Naive thymus-derived CD4-positive, alpha-beta T cell (primary cell): ENCODE measurements at places on chromosomes 3 and 15. TPM values are rescaled to one million over a fixed set of nuclear protein-coding genes. Genes with fewer than 3 reads are reported as not detected.

DNA sequence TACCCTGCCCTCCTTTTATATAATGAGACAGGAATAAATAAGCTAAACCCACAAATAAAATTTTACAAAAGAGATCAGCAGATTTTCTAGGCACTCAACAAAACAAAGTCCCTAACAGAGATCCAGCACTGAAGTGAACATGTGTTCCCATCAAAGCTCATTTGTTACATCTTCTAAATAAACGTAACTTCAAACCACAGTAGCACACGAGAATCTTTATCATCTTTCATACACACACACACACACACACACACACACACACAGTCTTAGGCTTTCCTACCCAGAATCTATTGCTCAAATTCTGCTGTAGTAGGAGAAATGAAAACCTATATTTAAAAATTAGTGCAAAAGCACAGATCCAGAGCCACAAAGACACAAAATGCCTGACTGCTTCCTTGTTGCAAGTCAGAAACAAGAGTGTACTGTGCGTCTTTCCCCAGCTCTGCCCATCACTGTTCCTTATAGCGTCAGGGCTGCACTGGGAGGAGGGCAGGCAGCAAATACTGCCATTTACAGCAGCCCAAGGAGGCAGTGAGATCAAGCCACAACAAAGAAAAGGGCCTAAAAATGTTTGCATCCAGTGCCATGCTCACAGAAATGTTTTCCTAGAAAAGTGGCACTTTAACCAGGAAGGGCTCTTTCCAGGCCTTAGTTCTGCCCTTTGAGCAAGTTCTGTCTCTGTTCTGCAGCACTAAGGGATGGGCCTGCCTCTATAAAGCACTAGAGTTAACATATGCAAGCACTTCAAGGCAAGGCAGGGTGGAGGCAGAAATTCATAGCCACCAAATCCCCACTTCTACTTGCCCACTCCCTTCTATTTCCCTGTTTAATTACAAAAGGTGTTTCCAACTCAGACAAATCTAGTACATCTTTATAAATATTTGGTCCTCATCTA, 6.0 kb downstream of the IP6K1 start:
- no peak for DNase-seq

DNA sequence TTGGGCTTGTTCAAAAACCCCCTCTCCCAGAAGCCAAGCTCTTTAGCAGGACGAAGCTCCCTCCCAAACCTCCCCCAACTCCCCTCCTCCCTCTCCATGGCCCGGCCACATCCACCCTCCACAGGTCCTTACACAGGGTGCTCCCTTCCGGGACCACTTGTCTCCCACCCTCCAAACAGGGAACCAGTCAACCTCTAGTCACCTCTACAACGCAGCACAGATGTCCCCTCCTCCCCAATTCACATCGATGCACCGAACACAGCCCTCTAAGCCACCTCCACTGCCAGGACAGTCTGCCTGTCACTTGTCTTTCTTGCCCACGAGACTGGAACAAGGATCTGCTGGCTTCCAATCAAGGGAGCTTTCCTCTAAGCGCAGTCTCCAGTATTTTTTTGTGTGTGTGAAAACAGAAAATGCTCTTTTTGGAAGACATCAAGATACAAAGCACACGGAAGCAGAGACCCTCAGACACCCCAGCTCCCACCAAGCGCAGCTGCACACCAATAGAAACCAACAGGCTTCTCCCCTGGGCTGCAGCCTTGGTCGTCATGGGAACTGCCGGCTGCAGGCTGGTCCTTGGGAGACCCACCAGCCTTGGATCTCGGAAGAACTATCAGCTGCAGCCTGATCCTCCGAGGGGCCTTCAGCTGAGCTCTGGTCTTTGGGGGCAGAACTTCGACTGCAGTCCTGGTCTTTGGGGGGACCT, 26.5 kb downstream of the IQSEC1 start:
- DNase-seq: no peak

The DGKG gene
- not detected for total RNA-seq

The CLDN1 gene
- 0.32 TPM for total RNA-seq

The FETUB gene
- not detected for total RNA-seq

GRCh38 chr3:46882377-46883053, 5.0 kb downstream of the PTH1R start:
- no peak for DNase-seq

- DNase-seq: no peak
Measured at GRCh38 chr15:69104050-69104750, 56.2 kb upstream of the GLCE start.

DNA sequence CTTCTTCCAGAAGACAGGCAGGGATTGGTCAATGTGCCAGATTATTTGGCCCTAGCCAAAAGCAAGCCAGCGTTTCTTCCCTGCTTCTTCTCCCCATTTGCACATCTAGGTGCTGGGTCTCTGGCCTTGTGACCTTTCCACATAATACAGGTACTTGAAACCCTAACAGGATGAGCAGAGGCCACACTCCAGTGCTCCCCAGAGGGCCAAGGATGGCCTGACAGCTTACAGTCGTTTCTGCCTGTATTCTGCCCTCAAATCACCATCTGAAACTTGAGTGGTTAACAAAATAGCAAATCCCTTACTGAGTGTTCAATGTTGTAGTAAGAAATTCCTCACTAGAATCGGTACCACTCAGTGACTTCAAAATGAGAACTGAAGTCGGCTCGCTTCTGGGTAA, 29.1 kb downstream of the MKRN2 start:
- DNase-seq: no peak

DNA sequence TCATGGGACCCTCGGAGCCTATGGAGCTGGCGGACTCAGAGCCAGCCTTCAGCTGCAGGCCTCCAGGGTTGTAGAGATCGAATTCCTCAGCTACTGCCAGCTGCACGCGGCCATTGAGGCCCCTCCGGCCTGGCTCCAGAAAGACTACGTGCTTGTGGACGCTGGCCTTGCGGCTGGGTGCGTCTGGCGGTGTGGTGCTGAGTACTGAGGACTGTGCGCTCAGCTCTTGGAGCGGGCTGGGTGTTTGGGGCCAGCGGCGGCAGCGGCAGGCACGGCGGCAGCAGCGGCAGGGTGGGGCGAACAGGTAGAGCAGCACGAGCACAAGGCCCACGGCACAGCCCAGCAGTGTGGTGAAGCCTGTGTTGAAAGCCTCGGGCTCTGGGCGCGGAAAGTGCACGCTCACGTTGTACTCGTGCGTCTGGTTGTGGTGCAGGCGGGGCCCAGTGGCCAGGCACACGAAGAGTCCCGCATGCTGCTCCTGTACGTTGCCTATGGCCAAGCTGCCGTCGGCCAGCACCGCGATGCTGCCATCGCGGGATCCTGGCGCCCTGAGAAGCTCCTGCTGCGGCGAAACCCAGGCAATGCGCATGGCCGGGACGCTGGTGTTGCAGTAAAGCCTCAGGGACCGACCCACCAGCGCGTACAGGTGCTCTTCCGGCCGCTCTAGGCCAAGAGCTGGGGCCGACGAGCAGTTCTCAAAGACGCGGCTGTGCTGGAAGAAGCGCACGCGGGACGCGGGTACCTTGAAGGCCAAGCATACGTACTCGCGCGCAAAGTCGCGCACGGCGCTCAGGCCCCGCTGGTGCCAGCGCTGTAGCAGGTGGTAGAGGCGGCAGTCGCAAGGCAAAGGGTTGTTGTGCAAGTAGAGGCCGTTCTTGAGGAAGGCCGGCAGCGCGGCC, 1.3 kb downstream of the AMIGO3 start:
- no peak for DNase-seq
